ENCODE measurements at places on chromosomes 16 and 17. TPM values are rescaled to one million over a fixed set of nuclear protein-coding genes. Genes with fewer than 3 reads are reported as not detected.

DCAF7 gene
- 81.9 TPM for total RNA-seq

SPAG7 gene
- 31.2 TPM for total RNA-seq

FLYWCH2 gene
- total RNA-seq = 54.1 TPM

CFAP20 gene
- total RNA-seq = 61.4 TPM

PRAC1 gene
- not detected for total RNA-seq

ARHGDIG gene
- total RNA-seq = 0.27 TPM

NPIPB2 gene
- 8.6 TPM for total RNA-seq

HBZ gene
- total RNA-seq = not detected

SRL gene
- total RNA-seq = under 0.01 TPM

DPEP1 gene
- total RNA-seq = under 0.01 TPM

CHST6 gene
- 0.27 TPM for total RNA-seq

DNA sequence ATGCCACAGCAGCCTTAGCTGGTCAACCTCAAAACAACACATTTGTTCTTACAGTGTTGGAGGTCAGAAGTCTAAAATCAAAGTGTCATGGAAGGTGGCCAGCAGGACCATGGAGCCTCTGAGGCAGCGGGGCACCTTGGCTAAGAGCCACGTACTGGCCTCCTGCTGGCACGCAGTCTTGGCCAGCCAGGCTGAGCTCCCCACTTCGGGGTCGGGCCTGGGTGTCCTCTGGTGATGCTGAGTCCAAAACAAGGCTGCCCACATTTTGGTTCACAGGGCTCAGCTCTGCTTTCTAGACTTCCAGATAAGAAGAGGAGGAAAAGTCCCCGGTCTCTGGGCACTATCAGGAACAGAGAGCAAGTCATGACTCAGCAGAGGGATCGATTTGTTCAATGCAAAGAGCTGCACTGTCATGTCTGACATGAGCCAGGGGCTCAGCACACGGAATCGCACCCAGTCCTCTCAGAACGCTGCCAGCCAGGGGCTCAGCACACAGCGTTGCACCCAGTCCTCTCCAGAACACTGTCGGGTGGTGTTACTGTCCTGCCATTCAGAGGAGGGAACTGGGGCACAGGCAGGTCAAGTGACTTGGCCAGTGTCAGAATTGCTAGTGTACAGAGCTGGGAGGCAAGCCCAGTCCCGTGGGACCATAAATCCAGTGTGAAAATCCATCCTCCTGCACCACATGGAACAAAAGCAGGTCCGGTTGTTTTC is 2.5 kb downstream of the LGALS9 start:
- DNase-seq = no peak

GRCh38 chr16:50606431-50607050 is 58.3 kb downstream of the NKD1 start:
- no peak for DNase-seq

DNA sequence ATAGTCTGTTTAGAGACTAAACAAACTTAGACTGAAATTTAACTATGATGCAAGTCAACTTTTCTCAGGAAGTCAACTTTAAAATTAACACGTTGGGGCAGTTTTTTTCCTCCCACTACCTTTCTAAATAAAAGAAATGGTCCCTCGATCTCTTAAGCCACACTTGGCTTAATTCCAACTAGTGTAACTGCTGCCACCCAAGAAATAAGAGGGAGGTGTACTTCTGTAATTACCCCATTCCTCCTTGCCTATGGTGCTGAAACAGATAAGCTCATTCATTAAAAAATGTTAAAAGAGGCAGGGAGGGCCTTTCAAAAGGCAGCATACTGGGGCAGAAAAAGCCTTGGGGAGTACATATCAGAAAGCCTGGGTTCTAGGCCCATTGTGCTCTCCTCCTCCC is 59.8 kb downstream of the NCOR1 start:
- no peak for DNase-seq

DNA sequence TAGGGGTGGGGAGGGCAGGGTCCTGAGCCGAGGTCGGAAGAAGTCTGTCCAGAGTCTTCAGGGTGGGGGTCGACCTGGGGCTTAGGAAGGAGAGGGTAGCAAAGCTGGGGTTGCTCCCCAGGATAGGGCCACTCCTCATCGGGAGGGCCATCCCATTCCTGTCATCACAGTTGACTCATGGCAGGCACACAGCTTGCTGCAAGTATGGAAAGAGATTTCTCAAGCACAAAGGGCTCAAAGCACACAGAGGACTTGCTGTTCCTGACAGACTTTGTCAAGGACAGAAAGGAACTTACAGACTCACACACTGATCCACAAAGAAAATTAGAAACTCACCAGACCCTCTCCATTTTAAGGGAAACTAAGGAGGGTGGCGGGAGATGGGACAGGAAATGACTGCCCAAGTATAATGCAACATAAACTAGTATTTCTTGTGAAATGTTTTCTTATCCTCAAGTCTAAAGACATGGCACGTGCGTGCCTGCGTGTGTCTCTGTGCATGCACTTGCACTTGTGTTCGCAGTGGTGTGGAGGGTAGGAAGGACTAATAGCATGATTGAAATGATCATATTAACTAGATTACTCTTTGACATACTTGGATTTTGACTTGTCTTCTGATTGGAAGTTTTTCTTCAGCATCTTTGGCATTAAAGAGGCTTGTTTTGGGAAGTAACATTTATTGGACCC is 2.4 kb downstream of the AOC2 start:
- no peak for DNase-seq

DNA sequence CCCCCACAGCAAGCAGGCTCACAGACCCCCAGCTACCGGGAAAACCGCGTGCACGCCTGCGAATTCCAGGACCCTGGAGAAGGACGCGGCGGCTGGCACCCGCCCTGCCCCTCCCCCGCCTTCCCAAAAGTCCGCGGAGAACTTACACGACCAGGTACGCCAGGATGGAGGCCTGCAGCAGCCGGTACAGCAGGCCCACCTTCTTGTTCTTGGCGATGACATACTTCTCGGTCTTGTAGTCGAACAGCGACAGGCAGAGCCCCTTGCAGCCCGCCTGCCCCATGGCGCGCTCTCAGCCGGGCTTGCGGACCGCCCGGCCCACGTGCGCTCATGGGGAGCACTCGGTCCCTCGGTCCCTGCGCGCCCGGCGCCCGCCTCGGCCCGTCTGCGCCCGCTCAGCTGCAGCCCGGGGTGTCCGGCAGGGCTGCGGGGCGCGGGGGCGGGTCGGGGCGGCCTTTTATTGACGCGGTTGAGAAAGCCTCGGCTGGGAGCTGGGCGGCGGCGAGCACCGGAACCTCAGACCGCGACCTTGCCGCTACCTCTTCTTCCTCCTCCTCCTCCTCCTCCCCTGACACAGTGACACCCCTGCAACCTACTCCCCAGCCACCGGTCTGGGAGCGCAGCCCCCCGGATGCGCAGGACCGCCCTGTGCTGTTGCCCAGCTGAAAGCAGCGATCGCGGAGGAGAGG is at the start of gene P2RX5:
TSS of gene P2RX5 (minus strand) at position 433 of the 689 bp plus-strand sequence. CDS start at position 283, 150 bp downstream.
- DNase-seq = peak; percentile 35

DNA sequence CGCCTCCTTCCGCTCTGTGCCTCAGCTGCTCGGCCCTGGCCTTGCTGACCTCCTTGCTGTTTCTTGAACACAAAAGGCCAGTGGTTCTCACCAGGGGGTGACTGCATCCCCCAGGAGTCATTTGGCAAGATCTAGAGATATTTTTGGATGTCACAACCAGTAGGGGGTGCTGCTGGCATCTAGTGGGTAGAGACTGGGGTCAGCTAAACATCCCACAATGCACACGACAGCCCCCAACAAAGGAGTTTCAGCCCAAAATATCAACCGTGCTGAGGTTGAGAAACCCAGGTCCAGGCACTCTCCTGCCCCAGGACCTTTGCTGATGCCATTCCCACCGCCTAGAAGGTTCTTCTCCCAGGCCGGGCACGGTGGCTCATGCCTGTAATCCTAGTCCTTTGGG is 39.7 kb downstream of the ABCC6 start:
- no peak for DNase-seq

GRCh38 chr16:50227665-50228064 is 38.7 kb upstream of the ADCY7 start:
- DNase-seq = no peak

DNA sequence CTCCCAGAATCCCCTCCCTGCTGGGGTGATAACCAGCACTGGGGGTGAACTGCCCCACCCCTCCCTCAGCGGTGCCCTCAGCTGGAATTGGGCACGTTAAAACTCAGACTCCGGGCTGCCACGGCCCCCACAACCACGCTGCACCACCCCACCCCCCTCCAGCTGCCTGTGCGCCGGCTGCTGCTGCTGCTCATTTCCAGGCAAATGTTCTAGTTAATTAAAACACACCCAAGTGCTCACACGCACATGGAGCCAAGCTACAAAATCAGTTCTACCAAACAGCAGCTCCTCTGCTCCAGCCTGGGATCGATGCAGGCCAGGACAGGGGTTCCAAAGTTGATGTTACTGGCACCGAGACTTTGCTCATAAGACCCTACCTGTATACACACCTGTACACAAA is 180.5 kb downstream of the ZNF423 start:
- no peak for DNase-seq

- no peak for DNase-seq
Measured at GRCh38 chr17:74694081-74694480, 18.6 kb downstream of the CD300LF start.

DNA sequence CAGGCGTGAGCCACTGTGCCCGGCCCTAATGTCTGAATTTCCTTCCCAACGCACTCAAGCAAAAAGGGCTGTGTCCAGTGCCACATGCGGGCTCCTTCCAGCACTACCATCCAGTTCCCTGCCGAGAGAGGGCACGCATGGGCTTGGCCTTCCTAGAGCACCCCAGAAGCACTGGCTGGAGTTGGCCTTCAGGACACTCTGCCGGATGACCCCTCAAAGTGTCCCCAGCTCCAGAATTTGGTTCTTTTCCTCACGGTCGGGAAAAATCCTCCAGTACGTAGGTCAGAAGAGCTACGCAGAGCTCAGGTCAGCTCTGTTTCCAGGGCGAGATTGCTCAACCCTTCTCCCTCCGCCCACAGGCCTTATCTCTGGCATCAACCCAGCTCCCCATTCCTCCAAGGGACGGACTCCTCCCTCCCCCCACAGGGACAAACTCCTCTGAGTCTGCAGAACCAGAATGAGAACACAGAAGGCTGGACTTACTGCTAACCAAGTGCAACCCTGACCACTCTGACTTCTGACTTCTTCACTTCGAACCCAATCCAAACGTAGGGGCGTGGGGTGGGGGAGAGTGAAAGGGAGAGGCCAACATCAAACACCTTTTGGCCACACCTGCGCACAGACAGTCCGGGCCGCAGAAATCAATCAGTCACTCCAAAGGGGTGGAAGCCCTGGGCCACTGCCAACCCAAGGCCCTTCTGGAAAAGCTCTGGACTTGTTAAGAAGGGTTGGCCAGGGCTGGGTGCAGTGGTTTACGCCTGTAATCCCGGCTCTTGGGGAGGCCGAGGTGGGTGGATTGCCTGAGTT is 3.6 kb downstream of the CDC42EP4 start:
- DNase-seq = no peak

- DNase-seq = peak; percentile 33
Measured at GRCh38 chr17:57102122-57102521, 17.1 kb downstream of the AKAP1 start.

GRCh38 chr16:89375021-89375420 is 115.3 kb downstream of the ANKRD11 start:
- no peak for DNase-seq

- no peak for DNase-seq
Measured at GRCh38 chr17:49588726-49589576, 13.3 kb downstream of the NXPH3 start.

- no peak for DNase-seq
Measured at GRCh38 chr17:67546578-67547527, 169.8 kb downstream of the PITPNC1 start.

GRCh38 chr16:68468842-68469241 is 20.5 kb upstream of the SMPD3 start:
- no peak for DNase-seq

DNA sequence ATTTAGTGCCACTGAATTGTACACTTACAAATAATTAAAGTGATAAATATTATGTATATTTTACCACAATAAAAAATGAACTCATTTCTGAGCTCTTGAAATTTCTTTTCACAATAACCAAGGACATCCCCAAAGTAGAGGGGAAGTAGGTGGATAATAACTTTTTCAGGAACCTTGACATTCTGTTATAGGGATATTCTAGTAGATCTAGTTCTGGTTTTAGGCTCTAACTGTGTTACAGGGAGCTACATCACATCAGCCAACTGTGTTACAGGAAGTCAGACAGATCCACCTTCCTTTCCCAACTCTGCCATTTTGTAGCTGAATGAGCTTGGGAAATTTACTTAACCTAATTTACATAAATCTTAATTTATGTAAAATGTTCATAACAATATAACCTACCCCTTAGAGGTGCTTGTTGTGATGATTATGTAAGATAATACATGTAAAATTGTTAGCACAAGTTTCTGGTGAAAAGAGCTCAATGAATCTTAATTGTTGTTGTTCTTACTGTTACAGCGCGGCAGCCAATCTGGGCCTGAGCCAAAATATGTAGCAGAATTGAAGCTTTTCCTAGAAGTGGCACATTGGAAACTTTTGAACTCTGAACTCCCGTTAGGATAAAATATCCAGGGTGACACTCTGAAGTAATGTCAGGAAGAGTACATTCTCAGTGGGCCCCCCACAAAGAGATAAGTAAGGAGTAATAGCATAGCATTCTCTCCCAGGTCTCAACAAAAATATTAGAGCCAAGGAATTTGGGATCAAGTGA is 169.8 kb downstream of the AATF start:
- DNase-seq = no peak

DNA sequence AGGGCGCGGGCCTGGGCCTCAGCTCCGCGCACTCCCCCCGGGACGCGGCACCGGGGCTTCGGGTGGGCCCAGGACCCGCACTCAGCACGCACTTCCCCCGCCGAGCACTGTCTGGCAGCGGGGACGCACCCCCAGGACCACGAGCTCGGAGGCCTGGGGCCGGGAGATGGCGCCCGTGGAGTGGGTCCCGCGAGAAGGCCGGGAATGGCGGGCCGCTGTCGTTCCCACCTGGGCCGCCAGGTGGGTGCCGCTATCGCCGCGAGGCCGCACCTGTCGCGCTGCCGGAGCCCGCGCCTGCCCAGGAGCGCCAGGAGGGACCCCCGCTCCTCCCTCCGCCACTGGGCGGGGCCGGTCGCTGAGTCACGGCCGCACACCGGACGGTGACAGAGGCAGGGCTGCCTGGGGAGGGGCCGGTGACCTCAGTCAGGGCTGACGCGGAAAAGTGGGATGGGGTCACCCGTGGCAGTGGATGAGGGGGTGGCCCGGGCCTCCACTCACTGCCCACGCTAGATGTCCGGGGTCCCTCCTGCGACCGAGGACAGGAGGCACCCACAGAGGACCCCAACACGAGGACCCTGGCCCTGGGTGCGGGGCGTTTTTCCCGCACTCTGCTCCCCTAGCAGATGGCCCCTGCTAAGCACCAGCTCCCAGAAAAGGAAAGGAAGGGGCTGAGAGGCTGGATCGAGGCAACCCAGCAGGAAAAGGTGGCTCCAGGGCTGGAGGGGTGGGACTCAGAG is 6.9 kb upstream of the ACTG1 start:
- peak; percentile 49 for DNase-seq

GRCh38 chr16:87145181-87146176 is 171.7 kb downstream of the C16orf95 start:
- no peak for DNase-seq

DNA sequence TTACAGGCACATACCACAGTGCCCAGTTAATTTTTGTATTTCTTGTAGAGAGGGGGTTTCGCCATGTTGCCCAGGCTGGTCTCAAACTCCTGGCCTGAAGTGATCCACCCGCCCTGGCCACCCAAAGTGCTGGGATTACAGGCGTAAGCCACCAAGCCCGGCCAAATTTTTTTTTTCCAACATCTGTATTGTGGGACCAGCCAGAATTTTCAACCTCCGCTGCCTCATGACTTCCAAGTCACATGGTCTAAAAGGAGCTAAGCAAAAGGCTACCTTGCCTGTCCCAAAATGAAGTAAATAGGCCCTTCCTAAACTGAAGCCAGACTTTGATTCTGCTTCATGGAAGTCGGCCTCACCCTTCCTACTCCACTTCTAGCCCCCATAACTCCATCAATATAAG is 4.2 kb upstream of the SPAG7 start:
- no peak for DNase-seq

All from hematopoietic multipotent progenitor cell (in vitro differentiated cells).